ENCODE measurements at places on chromosomes 11 and 22.

- no peak for DNase-seq
Observed at GRCh38 chr11:131447898-131448297, 77.5 kb downstream of the NTM start.

GRCh38 chr11:28482666-28483065, 374.5 kb downstream of the METTL15 start:
- no peak for DNase-seq

DNA sequence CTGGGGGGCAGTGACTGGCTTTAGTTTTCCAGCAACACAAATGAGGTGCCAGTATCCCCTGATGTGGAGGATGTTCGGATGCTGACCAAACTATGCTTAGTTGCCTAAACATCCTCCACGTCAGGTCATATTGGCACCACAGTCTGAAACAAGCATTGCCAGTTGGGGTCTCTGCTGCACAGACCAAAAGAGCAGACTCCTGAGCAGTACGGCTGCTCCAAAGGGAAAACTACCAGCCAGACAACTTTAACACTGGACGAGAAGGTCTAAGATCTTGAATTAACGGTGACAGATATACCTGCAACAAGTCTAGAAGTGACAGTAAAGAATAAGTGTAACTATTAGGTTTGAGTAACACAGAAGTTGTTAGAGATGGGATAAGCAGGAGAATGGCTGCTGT, 40.5 kb upstream of the CLTCL1 start:
- DNase-seq = no peak

DNA sequence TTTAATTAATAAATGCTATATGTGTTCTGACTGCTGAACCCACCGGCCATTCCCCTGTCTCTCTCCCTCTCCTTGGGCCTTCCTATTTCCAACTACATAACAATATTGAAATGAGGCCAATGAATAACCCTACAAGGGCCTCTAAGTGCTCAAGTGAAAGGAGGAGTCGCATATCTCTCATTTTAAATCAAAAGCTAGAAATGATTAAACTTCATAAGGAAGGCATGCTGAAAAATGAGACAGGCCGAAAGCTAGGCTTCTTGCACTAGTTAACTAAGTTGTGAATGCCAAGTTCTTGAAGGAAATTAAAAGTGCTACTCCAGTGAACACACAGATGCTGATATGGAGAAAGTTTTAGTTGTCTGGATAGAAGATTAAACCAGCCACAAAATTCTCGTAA, 109.2 kb downstream of the TSPAN18 start:
- DNase-seq = no peak

- peak; percentile 78 for DNase-seq
Observed at GRCh38 chr11:119196833-119197483, 9.2 kb upstream of the CBL start.

DNA sequence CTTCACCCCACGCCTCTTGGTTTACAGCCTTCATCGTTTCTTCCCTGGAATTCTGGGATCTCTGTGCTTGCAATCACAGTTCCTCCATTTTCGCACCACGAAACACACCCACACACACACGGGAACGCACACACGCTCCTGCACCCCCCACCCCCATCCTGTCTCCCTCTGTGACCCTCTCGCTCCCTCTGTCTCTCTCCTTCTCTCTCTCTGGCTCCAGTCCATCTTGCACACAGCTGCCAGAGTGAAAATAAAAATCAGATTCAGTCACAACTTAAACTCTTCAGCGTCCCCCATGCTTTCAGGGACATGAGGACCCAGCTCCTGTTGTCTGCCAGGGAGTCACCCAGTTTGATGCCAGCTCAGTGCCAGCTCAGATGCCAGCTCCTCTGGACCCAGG, 3.0 kb downstream of the GAL start:
- DNase-seq = no peak

DNA sequence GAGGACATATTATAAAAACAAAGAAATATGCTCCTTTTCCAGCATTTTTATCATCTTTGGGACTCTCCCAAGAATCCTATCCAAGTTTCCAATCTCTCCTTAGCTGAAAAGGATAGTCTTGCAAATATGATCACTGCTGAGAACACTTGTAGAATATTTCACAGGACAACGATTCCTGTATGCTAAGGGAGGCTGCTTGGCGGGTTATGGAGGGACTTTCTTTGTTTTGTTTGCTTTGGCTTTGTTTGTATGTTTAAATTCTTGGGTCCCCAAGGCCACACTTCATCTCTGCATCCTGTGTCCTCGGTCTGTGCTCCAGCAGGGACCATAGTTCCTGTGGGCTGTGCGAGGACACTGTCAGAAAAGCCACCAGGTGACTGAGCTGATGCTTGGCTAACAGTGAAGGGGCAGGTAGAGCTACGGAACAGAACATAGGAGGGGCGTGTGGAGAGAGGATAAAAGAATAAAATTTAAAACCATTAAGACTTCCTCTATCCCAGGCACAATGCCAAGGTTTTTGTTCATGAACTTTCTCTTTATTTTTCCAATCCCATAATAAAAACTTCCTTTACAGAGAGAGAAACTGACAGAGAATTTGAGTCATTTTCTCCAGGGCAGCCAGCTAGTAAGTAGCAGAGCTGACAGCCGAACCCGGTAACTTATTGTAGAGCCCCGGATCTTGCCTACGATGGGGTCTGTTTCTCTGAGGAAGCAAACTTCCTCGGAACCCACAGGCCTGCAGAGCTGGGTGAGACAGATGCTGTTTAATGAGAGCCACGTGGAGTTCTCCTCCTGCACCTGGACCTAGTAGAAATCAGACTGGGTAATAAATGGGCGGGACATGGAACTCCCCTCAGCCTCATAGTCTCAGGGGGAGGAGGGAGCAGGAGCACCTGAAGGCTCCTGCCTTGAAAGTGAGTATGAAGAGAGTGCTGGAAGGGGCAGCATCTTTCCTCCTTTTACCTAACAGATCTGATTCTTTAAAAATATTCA, at the start of gene IZUMO1R:
Gene IZUMO1R (plus strand): TSS at position 615 of the 993 bp plus-strand sequence. CDS start 1,057 bp downstream, outside the sequence.
- no peak for DNase-seq

DNA sequence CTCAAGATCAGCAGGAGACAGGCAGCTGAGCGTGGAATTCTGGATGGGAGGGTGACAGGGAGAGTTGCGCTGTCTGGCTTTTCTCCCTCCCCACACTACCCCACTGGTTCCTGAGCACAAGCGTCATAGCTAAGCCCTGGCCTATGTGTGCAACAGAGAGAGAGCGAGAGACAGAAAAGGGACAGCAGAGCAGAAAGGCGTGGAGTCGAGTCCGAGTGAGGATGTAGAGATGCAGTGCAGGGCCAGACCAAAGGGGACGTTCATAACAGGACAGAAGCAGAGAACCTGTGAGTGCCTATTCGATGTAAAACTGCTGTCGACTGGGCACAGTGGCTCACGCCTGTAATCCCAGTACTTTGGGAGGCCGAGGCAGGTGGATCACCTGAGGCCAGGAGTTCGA, 94.0 kb upstream of the TMEM45B start:
- DNase-seq = no peak

GRCh38 chr11:95850137-95850536, 59.8 kb downstream of the CEP57 start:
- no peak for DNase-seq

GRCh38 chr11:79018371-79018849, 422.4 kb downstream of the TENM4 start:
- DNase-seq = no peak

- DNase-seq = no peak
Observed at GRCh38 chr11:118706546-118706825, 27.0 kb upstream of the TREH start.

DNA sequence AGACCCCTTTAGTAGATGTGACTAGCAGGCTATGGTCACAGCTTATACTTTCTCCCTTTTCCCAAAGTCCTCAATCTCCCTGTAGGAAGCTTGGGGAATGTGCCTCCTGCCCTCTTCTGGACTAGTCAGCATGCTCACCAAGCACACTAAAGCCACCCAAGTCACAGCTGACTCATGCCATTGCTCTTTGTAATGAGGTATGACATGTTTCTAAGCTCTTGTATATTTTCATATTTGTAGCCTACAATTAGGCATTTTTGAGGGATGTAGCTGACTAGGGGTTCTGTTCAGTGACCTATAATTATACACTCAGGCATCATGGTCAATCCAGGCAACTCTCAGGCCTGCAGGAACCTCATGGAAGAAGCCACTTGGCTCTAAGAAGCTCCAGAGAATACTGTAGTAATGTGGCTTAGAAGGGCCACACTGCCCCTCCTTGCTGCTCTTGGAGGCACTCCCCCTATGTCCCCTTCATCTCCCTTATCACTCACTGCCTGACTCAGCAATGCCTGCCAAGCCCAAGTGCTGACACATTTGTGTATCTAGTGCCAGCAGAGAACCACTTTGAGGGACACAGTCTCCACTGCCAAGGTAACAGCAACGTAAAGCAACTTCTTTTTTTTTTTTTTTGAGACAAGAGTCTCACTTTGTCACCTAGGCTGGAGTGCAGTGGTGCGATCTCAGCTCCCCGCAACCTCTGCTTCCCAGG, 86.2 kb downstream of the RPL27A start:
- no peak for DNase-seq

Data from memory B cell (primary cell).